ENCODE measurements at places on chromosomes 5 and 9.

DNA sequence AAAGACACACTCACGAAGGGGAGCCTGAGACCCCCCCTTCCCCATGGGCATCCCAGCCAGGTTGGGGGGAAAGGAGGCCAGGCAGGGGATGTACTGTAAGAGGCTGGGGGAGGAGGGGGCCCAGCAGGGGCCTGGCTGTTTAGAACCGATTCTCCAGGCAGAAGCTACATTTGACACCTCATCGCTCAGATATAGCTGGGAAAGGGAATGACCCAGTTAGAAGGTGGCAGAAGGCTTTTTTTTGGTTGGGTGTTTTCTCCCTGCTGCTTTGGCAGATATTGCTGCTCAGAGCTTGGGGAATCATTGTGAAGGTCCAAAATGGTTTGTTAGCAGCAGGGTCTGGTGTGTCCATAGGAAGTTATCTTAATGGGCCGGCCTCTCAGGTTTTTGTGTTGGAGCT lies 6.0 kb downstream of the CDX1 start:
- DNase-seq: no peak

DNA sequence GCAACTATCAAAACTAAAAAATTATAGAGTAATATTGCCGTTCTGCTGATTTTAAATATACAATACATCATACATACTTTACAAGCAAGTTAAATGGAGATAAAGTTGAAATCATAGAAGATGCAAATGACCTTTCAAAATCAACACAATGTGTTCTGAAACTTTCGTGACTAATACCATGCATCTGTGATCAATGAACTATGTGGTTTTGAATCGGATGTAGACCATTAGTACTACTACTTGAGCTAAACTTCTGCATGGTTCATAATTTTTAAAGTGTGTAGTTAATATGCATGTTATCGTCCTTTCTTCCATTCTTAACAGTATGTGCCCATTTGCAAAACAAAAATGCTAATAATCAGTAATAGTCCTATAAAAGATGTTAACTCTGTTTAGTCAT lies 11.3 kb upstream of the PHF2 start:
- no peak for DNase-seq

DNA sequence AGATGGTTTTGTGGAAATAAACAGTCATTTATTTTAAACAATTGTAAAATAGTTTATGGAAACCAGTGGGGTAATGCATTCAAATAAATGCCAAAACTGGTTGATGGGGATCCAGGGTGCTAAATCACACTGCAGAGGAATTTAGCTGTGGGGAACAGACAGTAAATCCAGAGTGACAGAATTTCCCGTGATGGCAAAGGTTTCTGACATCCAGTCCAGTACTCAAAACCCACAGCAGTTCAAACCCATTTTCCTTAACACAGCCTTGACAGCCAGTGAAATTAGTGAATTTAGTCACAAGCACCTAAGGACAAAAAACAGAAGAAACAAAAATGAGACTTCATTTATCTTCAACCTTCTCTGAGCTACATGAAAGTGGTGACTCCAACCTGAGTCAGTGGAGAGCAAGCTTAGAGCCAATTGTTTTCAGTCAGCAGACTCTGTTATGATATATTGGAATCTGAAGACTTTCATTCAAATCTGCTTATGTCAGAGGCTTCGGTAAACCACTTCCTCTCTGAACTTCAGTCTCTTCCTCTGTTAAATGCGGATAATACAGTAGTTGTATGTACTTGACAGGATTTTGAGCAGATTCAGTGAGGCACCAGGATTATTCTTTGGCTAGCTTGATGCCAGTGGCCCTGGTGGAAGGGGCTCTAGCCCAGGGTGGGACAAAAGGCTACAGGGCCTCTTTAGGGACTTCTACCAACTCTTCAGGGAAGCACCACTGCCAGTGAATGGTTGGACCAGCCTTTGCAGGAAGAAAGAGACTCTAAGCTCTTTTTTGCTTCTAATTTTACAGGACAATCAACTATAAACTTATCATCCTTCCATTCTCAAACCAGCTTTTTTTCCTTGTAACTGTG lies 185.3 kb downstream of the MAPKAP1 start:
- DNase-seq: peak; percentile 95

- no peak for DNase-seq
Measured at GRCh38 chr5:114678778-114679177, 316.9 kb downstream of the KCNN2 start.

- no peak for DNase-seq
Measured at GRCh38 chr5:166493612-166494011, 1797.8 kb upstream of the WWC1 start.

- DNase-seq: peak; percentile 42
Measured at GRCh38 chr5:170503990-170504596, at the start of gene KCNIP1. TSS of gene KCNIP1 (plus strand) at chr5:170504020.

GRCh38 chr5:156396063-156396829 lies 69.3 kb downstream of the SGCD start:
- DNase-seq: peak; percentile 75

GRCh38 chr9:91557327-91557726 lies 133.7 kb upstream of the NFIL3 start:
- no peak for DNase-seq

GRCh38 chr9:70924895-70925547 lies 196.4 kb downstream of the TRPM3 start:
- peak; percentile 93 for DNase-seq

DNA sequence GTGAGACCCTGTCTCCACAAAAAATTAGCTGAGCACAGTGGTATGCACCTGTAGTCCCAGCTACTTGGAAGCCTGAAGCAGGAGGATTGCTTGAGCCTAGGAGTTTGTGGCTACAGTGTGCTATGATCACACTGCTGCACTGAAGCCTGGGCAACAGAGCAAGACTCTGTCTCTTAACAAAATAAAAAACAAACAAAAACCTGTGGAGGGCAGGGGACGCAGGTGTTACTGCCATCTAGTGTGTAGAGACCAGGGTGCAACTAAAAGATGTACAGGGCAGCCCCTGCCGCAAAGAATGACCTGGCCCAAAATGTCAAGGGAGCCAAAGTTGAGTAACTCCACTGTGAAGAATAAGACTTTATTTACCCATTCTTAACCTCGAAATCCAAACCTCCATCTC lies 27.1 kb downstream of the ASPN start:
- no peak for DNase-seq

DNA sequence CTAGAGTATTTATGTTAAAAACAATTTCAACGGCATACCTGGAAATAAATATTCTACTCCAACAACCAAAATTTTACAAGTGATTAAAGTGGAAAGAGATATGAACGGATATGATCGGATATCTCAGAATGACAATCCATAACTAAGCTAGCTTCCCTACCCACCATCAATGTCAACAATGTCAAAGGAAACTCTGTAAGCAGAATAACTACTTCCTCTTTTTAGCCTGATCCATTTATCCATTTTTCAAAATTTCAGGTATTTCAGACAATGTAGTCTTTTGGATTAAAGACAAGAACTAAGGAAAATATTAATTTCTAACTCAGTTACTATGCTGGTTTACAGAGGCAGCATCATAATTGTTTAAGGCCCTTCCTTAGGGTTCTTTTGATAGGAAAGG lies 188.7 kb downstream of the DENND1A start:
- DNase-seq: no peak

- DNase-seq: no peak
Measured at GRCh38 chr5:1400936-1401335, 44.3 kb downstream of the SLC6A3 start.

DNA sequence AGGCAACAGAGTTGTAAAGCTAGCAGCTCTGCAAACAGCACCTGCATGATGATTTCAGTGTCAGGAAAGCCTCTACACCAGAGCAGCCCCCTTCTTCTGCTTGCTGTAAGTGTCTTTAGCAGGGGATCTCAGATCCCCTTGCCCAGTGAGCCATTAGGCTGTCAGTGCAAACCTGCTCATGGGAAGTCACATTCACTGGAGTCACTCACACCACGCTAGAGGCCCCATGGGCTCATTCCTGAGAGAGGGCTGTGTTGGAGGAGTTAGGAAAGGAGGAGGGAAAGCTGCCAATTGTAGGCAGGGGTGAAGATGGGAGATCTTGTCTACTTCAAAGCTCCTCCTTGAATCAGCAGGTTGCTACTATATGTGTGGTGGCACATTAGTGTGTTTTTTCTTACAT lies 275.2 kb downstream of the SMARCA2 start:
- DNase-seq: no peak

DNA sequence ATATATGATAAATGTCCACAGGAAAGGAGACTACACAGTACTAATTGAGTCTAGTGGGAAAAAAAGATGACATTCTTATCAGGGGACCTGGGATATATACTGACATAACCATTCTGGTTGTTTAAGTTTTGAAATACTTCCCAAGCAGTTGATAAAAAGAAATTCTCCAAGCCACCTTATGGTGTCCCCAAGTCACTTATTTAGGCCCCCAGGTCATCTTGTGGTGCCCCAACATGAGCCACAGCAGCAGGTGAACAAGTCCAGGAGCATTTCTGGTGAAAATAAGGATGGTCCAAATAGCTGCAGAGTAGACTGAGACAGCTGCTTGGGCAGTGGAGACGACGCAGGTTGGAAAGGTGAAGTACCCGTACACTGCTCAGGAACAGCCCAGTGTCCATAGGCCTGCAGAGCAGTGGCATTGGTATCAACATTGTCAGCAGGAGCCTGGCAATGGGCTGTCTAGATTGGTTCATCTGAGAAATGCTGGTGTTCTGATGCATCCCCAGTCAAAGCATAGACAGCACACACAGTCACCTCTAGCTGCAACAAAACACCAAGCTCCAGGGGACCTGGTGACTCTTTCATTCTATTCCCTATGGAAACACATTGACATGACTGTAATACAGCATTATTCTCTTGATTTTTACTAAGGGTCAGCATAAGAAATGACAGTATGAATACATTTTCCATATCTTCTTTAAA lies 430.6 kb downstream of the NR2F1-AS1 start:
- peak; percentile 30 for DNase-seq

GRCh38 chr9:14500705-14501104 lies 186.8 kb upstream of the NFIB start:
- no peak for DNase-seq

GRCh38 chr9:104783588-104783987 lies 19.7 kb downstream of the NIPSNAP3B start:
- peak; percentile 34 for DNase-seq
